HFF-Myc (cell line): ENCODE measurements at places on chromosomes 2 and 18.

DNA sequence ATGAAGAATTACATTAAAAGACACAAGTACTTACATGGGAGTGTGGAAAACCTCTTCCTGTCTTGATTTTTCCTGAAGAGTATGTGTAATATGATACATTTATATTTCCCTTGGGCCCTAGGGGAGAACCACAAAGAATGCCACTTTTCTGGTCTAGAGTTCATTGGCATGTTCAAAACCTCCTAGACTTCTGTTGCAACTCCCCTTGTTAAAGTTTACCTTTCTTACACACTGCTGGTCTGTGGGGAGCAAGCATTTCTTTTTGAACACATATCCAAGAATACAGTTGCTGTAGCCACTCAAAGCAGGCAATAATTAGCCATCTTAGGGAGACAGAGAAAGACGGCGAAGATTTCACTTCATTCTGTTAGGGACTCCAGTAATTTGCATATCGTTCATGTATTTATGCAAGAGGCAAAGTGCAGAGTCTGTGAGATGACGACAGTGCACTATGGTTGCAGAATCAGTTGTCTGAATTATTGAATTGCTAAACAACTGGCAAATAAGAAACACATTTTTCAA, 103.5 kb downstream of the NOL4 start:
- DNase-seq: no peak

- DNase-seq: no peak
These were observed 20.2 kb upstream of the C1QL2 start for GRCh38 chr2:119178776-119179175.

DNA sequence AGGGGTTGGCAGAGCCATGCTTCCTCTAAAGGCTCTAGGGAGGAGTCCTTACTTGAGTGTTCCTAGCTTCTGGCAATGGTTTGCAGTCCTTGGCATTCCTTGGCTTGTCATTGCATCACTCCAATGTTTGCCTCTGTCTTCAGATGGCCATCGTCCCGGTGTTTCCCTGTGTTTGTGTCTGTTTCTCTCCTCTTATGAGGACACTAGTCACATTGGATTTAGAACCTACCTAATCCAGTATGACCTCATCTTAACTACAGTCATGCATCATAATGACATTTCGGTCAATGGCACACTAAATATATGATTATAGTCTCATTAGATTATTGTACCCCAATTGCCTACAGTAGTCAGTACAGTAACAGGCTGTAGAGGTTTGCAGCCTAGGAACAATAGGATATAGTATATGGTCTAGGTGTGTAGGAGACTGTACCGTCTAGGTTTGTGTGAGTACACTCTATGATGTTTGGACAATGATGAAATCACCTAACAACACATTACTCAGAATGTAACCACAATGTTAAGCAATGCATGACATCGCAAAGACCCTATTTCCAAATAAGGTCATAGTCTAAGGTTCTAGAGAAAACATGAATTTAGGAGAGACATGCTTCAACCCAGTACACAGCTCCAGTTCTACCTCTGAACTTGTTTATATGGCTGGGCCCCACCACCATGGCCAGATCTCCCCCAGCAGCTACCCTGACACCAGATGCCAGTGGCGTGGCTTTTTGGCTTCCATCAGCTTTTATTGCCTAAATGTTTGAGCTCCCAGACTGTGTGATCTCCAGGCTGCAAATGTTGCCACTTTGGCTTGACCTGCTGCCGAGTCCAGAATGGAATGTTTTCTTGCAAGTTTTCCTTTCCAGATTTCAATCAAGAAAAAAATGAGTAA, 22.1 kb downstream of the SRD5A2 start:
- DNase-seq: peak; percentile 11

DNA sequence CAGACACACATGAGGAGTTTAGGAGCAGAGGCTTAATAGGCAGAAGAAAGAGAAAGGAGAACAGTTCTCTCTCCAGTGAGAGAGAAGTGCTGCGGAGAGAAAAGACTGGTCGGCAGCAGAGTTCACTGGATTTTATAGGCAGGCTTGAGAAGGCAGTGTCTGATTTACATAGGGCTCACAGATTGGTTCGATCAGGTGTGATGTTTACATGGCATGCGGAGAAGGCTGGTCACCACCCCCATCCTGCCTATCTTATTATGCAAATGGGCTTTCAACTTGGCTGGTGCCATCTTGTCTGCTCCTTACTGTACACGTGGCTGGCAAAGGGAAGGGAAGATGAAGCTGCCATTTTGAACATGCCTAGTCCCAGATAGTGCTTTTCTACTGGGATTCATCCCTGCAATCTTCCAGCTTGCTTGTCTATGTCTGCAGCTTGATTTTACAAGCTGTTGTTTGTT, 113.4 kb downstream of the AP1S3 start:
- no peak for DNase-seq

GRCh38 chr2:167451496-167452289, 563.4 kb downstream of the XIRP2 start:
- DNase-seq: no peak

GRCh38 chr2:18625563-18625962, 36.2 kb upstream of the NT5C1B start:
- no peak for DNase-seq

GRCh38 chr18:9557250-9557943, 57.0 kb downstream of the PPP4R1 start:
- DNase-seq: no peak
